Mucosa of gallbladder (tissue), 1 donor: ENCODE measurements at places on chromosomes 13 and 19.
A peak's percentile ranks its signal among the peaks of the same experiment; 100 is the strongest.

GRCh38 chr19:46878613-46879375, 18.0 kb downstream of the ARHGAP35 start:
- DNase-seq = no peak

- DNase-seq = peak; percentile 80
Measured at GRCh38 chr13:75480671-75481175, 1.2 kb downstream of the TBC1D4 start.

DNA sequence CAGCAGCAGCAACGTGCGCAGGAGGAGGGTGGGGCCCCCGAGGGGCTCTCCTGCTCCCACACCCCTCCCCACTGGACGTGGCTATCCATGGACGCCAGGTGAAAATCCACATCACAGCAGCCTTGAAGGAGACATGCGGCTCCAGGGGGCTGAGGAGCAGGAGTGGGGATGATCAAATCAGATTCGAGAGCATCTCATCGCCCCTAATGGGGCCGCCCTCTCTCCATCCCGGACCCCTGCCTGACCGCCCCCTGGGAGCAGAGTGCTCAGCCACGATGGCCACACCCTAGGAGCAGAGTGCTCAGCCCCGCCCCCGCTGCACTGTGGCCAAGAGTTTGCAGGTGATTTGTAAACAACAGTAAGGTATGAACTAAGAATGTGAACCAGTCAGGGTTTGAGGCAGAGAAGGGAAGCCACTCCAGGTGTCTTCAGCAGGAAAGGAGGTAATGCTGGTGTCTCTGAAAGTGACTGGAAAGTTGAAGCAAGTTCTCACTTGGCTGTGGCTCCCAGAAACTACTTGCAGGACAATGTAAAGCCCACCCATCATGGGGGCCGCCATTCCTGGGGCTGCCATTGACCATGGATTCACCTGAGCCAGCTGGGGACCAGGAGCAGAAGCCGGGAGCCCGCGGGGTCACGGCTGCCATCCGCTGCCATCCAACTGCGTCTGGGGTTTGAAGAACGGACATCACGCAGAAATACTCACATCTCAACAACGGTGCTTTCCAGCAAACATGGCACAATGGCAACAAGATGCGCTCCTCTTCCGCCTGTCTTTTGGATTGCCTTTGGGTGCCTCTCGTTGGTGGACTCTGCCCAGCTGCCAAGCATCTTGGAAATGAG, 71.8 kb downstream of the SPACA7 start:
- peak; percentile 9 for DNase-seq

DNA sequence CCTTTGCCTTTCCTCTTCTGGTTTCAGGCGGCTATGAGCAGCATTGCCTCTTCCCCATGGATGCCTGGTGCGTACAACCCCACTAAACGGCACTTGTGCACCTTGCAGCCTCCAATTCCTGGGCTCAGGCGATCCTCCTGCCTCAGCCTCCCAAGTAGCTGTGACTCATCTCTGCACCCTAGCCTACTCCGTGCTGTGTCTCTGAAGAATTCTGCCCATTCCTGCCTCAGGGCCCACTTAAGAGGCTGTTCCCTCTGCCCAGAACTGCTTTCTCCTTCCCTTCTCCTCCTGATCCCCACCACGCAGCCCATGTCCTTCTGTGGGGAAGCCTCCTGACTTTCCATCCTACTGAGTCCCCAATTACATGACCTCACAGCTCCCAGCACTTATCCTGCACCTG, 142.2 kb upstream of the ZNF507 start:
- DNase-seq = peak; percentile 6

DNA sequence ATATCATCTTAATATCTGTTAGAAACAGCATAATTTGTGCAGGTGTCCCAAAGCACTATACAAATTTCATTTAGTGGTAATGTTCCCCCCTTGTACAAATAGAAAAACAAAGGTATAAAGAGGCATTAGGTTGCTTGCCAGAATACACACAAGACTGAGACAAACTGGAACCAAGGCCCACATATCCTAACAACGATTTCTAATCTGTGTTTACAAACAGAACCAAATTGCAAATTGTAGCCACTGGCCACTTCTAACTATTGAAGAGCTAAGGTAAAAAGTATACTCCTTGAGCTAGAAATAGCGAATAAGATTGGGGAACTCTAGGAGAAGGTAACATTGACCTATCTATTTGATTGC, 526.1 kb downstream of the KLF12 start:
- DNase-seq = no peak
